ENCODE measurements at places on chromosomes 5 and 9.

- DNase-seq = no peak
Observed at GRCh38 chr5:149552553-149553160, 1.4 kb upstream of the CSNK1A1 start.

DNA sequence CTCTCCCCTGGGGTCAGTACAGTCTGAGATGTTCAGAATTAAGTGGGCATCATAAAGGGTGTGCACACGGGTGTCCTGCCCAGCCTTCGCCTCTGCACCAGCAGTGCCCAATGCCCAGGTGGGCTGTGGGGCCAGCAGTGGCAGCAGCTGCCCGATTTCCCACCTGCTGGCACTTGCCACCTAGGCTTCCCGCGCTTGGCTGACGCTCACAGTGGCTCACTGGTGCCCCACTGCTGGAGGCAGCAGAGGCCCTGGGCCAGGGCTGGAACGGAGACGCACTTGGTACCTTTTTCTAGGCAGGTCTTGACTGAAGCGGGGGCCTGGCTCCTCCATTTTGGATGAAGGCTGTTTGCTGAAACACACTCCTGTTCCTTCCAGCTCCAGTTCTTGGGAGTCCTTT lies 17.0 kb downstream of the MRNIP start:
- no peak for DNase-seq

GRCh38 chr5:119032656-119033055 lies 38.2 kb upstream of the DMXL1 start:
- DNase-seq = no peak

- DNase-seq = no peak
Observed at GRCh38 chr5:4207486-4207885, 611.9 kb downstream of the IRX1 start.

Data from stimulated activated CD4-positive, alpha-beta T cell treated with anti-CD3 and anti-CD28 coated beads, Interleukin-12 subunit alpha, Interleukin-12 subunit beta, amount 100 ng/mL, for 48 hours (primary cell).